CD4-positive, alpha-beta T cell treated with Interferon alpha-2 for 1 hour (primary cell): ENCODE measurements at places on chromosomes 2 and 18.

DNA sequence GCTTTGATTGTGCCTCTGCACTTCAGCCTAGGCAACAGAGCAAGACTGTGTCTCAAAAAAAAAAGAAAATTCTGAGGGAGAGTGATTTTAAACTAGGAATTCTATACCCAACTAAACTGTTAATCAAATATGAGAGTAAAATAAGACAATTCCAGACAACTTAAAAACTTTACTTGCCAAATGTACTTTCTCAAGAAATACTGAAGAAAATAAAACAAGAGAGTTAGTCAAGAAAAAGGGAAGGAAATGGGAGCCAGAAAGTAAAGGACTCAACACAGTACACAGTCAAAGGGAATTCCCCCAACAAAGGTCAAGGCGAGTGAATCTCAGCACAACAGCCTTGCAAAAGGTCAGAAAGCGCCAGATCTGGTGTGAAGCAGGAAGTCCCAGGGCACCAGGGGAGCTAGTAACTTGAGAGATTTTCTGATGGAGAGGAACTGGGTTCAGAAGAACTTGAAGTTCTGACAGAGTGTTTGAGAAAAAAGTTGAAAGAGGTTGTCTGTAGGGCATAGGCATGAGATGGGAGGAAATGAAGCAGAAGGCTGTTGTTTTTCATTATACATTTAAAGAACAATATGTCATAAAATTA, 22.6 kb upstream of the TBC1D8 start:
- DNase-seq: peak; percentile 20

GRCh38 chr18:57214976-57215375, 68.1 kb downstream of the BOD1L2 start:
- DNase-seq: no peak

- DNase-seq: no peak
These were observed 171.8 kb downstream of the NBAS start for GRCh38 chr2:15389326-15389700.

DNA sequence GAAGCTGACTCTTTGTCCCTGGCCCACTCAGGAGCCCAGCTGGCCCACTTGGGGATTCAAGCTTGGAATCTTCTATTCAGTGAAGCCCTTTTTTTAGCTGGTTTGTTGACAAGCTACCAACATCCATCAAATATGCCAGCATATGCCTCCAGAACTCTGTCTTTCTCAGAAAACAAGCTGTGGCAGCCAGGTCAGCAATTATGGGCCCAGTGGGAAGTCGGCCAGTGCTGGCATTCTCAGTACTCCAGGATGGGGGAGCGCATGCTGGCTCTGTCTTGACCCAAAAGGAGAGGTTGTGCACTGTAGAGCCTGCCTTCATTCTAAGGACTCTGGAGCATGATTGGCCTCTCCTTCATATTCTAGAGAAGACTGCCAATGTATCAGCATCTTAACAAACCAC, 401.5 kb downstream of the CNTNAP5 start:
- DNase-seq: no peak

DNA sequence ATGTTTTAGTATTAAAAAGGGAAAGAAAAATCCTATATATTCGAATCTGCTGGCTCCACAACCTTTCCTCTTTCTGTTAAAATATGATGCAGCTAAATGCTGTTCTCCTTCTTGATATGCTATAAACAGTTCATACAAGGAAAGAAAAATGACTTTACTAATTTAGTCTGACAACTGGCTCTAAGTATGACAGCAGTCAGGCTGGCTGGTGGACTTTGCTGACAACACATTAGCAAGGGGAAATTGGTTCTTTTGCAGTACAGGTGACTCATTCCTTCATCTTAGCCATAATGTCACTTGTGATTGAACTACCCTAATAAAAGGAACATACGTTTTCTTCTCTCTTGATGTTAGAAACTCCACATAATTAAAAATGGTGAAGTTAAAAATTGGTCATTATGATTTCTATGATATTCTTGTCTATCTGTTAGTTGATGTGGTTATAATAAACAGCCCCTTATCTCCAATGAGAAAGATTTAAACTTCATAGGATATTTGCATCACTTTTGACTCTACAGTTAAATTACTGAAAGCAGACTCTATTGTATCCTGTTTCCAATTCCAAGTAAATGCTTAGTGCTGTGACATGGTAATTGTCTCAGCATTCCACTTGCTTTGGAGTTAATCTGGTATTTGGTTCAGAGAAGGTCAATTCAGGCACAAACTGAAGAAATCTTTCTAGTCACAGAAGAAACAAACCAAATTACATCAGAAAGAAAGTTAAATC, 315.3 kb upstream of the GULP1 start:
- no peak for DNase-seq

DNA sequence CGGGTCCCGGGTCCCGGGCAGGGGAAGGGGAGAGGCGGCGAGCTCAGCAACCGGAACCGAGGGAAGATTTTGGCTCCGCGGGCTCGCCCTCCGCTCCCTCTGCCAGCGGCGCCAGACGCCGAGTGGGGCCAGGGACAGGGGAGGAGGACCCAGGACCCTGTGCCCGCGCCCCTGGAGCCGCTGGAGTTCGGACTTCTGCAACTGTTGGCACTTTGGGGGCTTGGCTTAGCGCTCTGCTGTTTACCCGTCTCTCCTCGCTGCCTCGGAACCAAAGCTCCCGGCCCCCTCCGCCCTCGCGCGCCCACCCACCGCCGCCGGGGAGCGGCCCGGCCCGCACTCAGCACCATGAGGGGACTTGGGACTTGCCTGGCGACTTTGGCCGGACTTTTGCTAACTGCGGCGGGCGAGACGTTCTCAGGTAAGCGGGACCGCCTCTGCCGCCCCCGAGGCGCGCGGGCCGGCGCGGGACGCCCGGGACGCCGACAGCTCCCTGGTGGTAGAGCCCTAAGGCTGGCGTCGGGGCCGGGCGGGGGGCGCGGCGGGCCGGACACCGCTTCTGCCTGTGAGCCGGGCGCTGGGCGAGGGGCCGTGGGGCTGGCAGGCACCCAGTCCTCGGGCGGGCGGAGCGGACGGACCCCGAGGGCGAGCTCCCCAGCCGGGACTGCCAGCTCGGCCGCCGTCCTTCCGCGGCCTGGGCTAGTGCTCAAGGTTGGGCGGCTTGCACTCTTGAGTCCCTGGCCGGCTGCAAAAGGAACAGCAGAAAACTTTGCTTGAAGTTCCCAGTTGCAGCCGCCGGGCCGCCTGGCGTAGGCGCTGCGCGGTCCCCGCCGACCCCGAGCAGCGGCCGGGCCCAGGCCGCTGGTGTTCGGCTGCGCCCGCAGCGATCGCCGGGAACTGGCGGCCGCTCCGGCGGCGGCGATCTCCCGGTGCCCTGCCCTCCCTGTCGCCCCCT, 634 bp downstream of the PTPRM start:
- DNase-seq: no peak

- DNase-seq: no peak
These were observed 472.1 kb downstream of the PARD3B start for GRCh38 chr2:205017381-205017780.

GRCh38 chr2:157257312-157258252, at the start of gene GALNT5:
TSS of gene GALNT5 (plus strand) at chr2:157257705. CDS start at chr2:157258083, 378 bp downstream.
- no peak for DNase-seq

- DNase-seq: no peak
These were observed 52.6 kb upstream of the HS6ST1 start for GRCh38 chr2:128371248-128371630.

DNA sequence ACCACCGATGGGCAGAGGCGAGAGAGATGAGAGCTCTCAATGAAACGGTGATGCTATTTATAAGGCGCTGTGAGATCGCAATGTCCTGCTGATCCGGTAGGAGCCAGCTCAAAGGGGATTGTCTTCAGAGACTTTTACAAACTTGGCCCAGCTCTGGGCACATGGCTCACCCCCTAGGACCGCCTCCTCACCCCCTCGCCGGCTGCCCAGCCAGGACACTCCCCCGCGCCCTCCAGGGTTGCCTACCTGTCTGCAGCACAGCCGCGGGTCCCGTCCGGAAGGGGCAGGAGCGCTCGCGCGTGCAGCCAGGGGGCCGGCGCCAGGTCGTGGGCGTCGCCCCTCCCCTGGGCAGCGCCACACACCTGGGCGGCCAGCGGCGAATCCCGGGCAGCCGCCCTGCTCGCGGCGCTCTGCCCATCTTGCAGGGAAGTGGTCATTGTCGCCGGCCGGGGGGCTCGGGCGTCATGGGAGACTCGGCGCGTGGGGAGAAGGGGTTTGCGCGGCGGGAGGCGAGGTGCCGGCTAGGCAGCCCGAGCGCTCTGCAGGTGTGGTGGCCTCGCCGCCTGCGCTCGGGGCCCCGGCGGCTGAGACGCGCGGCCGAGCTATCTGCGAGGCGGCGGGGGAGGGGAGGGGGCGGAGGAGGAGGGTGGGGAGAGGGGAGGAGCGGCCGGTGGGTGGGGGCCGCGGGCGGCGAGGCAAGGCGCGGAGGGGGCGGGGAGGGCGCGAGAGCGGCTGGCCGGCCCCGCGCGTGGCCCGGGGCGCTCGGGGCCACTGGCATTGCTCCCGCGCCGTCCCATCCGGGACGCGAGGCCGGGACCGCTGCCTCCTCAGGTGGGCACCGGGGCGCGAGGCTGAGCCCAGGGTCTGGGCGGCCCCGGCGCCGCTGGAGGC, at the start of gene GRB14:
Gene GRB14 (minus strand): TSS at position 610 of the 891 bp plus-strand sequence. CDS start 173 bp downstream, at position 437.
- DNase-seq: no peak

- DNase-seq: no peak
These were observed 216.1 kb downstream of the ZNF804A start for GRCh38 chr2:184814421-184814820.

GRCh38 chr2:150228936-150229335, 258.5 kb downstream of the RND3 start:
- DNase-seq: no peak

DNA sequence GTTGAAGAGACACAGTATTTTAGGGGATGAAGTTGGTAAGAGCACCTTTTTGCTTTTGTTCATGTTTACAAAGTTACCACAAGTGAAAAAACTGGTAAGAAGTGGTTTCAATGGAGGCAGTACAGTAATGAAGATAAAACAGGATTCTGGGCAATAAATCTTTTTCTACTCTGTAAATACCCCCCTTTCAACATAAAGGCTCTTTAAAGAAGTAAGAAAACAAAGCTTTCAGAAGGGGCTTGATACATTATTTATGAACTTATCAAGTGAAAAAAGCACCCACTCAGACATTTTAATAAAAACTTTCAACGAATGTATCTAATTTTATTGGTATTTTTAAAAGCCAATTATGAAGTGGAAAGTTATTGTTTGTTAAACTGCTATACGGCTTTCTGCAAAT, 522.9 kb downstream of the ZEB2 start:
- no peak for DNase-seq

DNA sequence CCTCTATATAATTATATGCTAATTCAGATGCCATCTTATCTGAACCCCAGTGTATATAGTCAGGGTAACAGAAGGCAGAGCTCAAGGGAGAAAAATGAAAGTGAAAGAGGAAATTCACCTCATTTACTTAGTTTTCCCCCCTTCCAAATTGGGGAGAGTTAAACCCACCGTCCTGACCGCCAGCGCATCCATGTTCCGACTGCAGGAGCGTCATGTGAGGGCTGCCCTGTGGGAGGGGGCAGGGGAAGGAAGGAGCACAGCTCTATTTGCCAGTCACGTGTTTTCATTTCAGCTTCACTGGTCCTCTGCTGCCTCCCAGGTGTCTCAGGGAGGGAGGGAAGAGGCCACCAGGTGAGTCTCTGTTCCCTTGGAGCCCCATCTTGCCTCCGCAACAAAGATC, 13.2 kb downstream of the CNNM4 start:
- peak; percentile 82 for DNase-seq

DNA sequence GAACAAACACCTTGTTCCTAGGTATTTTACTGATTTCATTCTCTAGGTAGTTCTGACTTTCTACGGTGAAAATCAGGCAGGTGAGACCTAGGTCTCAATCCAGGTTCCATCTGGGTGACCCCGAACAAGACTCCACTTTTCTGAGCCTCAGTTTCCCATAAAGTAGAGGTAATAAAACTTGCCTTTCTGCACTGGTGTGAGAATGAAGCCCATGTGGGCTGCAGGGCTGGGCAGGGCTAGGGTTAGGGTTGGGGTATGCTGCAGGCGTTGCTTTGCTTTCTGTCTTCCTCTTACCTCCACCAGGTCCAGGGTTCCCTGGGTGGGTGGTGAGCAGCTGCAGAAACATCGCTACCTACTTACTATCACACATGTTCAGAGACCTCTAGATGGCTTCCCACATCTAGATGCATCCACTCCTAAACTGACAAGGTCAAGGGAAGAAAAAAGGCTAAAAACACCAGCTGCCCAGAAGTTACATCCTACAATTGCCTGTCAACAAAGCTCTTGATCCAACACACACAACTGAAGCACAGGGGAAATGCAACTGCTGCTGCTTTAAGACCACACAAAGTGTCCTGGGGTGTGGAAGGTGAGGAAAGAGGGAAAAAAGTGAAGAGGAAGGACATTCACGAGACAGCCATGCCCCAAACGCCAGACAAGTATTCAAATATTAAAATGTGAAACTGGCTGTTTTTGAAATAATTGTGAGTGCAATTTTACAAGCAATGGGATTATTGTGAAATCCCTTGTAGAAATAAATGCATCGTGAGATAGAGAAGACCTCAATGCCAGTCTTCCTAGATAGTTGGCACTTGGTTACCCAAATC, 23.5 kb downstream of the MBP start:
- DNase-seq: no peak

GRCh38 chr2:149902081-149902480, 314.5 kb upstream of the MMADHC start:
- DNase-seq: no peak

DNA sequence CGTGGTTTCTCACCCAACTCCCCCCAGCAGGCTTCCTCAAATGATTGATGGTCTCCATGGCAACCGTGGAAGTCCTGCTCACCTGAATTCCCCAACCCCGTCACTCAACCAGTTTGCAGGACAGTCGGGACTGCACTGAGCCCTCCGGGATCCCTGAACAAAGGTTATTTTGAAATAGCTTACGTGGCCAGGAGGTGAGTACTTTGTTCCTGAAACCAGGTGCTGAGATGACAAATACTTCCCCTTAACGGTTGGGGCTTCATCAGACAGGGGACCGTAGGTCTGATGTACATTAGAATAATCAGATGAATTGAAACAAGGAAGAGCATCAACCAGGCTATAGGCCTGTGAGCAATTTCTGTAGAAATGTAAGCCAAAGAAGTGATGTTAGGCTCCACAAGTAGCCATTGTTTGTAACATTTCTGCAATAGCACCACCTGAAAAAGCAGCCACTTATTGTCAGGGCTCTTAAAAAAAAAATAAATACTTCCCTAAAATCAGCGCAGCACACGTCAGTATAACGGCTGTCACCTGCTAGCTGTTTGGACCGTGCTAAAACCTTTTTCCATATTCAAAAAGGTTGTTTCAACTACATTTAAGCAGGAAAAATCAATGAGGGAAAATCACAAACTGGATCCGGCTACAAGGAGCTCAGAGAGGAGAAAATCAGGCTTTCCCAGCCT, 206.4 kb upstream of the ID2 start:
- DNase-seq: peak; percentile 52

GRCh38 chr2:64679673-64680425, 26.1 kb upstream of the SERTAD2 start:
- DNase-seq: no peak

GRCh38 chr18:48590678-48591077, 51.8 kb downstream of the CTIF start:
- no peak for DNase-seq

GRCh38 chr2:61943251-61943650, 37.8 kb downstream of the COMMD1 start:
- no peak for DNase-seq

DNA sequence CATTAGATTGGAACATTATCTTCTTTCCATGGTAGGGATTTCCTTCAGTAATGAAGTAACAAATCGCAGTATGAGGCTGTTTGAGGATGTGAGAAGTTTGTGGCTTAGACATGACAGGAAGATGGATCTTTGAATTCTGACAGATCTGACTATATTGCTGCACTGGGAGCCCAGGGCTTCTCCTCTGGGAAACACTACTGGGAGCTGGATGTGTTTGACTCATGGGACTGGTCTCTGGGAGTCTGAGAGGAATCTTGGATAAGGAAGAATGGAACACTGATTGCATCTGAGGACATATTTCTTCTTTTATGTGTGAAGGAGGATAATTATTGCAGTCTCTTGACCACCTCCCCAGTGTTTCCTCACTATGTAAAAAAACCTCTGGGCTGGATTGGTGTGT, 77.2 kb upstream of the ST6GAL2 start:
- DNase-seq: no peak
